Calu3 (cell line): ENCODE measurements at places on chromosomes 4 and X. TPM values are rescaled to one million over a fixed set of nuclear protein-coding genes. Genes with fewer than 3 reads are reported as not detected.
A peak's percentile ranks its signal among the peaks of the same experiment; 100 is the strongest.

- H3K36me3 ChIP-seq, result no peaks in the 10 kb centered on the region
- DNase-seq, result no peak
- H3K27ac ChIP-seq, result no peak overlapping the region
- no peaks in the 10 kb centered on the region for H3K4me1 ChIP-seq
These were observed 233.6 kb upstream of the RPS6KA3 start for GRCh38 chrX:20500171-20500865.

- H3K27ac ChIP-seq, result no peak overlapping the region
- DNase-seq, result no peak
- no peaks in the 10 kb centered on the region for H3K27me3 ChIP-seq
- no peak overlapping the region for H3K4me3 ChIP-seq
- no peaks in the 10 kb centered on the region for H3K4me1 ChIP-seq
These were observed 38.2 kb upstream of the VEGFC start for GRCh38 chr4:176830971-176831370.

DNA sequence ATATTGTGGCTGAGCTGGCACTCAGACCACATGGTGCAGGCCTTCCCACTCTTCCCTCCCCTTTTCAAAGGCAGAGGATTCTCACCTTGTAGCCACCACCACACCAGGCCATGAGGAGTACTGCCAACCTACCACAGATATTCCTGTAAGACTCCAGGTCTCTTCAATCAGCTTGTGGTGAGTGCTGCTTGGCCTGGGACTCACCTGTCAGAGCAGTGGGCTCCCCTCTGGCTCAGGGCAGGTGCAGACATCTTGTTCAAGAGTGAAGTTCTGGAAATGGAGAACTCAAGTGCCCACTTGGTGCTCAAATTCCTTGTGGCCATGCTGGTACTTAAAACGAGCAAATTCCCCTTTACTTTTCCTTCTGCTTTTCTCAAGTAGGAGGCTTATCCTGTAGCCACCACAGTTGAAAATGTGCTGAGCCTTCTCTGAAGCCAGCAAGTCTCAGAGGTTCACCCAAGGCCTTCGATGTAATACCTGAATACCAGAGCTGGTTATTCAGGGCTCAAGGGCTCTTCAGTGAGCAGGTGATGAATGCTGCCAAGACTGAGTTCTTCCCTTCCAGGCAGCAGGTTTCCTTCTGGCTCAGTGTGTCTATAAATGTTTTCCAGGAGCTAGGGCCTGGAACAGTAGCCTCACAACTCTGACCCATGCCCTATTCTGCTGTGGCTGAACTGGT is 212.9 kb downstream of the TEX13C start:
- no peaks in the 10 kb centered on the region for H3K4me1 ChIP-seq
- no peaks in the 10 kb centered on the region for H3K27me3 ChIP-seq
- H3K27ac ChIP-seq, result no peak overlapping the region

DNA sequence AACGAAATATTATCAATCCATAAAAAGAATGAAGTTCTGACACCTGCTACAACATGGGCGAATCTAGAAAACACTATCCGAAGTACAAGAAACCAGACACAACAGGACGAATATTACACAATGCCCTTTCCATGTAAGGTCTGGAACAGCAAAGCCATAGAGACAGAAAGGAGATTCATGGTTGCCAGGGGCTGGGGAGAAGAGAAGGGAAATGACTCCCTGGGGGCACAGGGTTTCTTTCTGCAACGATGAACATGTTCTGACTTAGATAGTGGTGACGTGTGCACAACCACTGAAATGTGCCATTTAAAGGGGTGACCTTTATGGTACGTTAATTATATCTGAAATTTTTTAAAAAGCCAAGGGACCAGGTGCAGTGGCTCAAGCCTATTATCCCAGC is 28.3 kb downstream of the GPR143 start:
- H3K36me3 ChIP-seq, result no peaks in the 10 kb centered on the region
- no peak for DNase-seq
- H3K27me3 ChIP-seq, result no peaks in the 10 kb centered on the region
- H3K4me3 ChIP-seq, result no peak overlapping the region
- H3K27ac ChIP-seq, result no peak overlapping the region
- H3K4me1 ChIP-seq, result no peaks in the 10 kb centered on the region

DNA sequence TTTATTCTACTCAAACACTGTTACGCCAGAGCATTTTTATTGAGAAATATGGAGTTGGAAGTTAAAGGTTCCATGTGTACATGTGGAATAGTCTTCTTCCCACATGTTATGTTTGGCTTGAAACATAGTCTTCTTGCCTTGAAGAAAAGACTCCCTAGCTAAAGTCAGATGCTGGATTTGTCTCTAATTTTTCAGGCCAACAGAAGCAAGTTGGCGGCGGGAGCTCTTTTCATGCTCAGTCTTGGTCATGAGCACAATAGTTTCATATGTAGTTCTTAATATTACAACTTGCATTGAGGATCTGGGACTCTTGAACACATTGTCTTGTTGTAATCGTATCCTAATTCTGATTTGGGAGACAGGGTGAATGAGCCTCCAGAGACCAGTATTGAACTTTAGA is 19.4 kb downstream of the SEPTIN11 start:
- peaks cover 6% of the 10 kb centered on the region for H3K36me3 ChIP-seq
- H3K4me3 ChIP-seq, result no peak overlapping the region
- no peak for DNase-seq
- H3K27me3 ChIP-seq, result no peaks in the 10 kb centered on the region
- no peak overlapping the region for H3K27ac ChIP-seq

DNA sequence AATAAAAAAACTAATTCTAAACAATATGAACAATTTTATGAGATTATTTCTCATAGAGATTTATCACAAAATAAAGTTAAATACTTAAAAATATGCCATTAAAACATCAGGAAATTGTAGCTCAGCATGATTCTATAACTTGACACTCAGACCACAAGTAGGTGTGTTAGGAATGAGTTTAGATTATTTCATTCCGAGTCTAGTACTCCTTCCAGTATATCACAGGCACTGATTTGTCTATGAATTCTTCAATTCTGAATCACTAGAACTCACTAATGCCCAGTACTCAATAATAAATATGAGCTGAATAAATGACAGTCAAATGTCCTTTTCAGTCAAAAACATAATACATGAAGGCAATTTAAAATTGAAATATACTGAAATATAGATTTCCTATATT is 22.2 kb downstream of the BOD1L1 start:
- DNase-seq, result no peak
- peaks cover 16% of the 10 kb centered on the region for H3K36me3 ChIP-seq

- no peak overlapping the region for H3K4me3 ChIP-seq
- H3K36me3 ChIP-seq, result no peaks in the 10 kb centered on the region
- no peak for DNase-seq
- H3K27ac ChIP-seq, result no peak overlapping the region
These were observed 7.3 kb upstream of the DHRSX start for GRCh38 chrX:2507904-2508627.

DNA sequence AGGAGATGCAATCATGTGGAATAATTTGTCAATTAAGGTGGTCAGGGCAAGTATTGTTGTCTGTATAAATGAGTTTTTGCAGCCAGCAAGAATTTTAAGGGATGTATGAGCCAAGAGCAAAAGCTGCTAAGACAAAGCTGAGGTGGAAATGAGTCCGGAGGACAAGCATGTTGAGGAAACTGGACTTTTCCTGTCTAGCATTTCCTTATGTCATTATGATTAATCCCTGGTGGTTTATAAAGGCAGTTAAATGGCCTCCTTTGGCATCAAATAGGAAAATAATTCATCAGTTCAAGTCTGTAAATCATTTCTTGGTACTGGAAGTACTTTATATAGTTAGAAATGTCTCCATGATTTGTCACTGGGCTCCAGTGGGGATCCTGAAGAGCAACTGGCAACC is 61.6 kb upstream of the TEX13A start:
- H3K4me1 ChIP-seq, result no peaks in the 10 kb centered on the region
- no peaks in the 10 kb centered on the region for H3K27me3 ChIP-seq
- H3K36me3 ChIP-seq, result no peaks in the 10 kb centered on the region
- DNase-seq, result no peak
- no peak overlapping the region for H3K27ac ChIP-seq

- no peak overlapping the region for H3K27ac ChIP-seq
- H3K4me3 ChIP-seq, result no peak overlapping the region
- H3K4me1 ChIP-seq, result peaks cover 11% of the 10 kb centered on the region
These were observed 92.2 kb upstream of the TRIM2 start for GRCh38 chr4:153112041-153112441.

DNA sequence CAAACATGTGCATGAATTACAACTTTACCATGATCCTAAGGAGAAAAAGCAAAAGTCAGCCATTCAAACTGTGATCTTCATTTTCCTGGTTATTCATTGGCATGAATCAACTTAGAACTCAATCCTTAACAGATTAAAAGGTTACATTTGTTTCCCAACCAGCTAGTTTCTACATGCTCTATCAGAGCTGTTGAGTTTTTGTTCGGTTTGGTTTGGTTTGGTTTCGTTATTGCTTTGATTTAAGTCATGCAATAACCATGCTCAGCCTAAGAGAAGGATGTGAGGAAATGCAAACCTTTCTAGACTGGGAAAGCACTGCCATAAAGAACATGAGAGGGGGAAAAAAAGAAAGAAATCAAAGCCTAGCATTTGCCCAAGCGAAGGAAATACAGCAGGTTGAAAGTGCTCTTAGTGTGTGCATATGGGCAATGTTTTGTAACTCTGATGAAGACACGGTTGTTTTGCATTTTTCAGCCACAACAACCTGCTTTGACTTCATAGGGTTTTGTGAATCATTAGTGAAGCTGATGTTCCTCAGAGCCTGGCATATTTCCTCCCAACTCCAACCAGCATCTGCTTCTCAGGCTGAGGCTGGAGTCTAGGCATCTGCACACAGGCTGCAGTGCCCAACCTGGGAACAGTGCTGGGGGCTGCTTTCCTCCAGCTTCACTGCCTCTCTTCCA is 234.3 kb downstream of the ZNF674 start:
- no peak for DNase-seq
- peak overlapping the region; percentile 52 for H3K27ac ChIP-seq
- H3K4me3 ChIP-seq, result peak overlapping the region; percentile 44
- H3K4me1 ChIP-seq, result peaks cover 15% of the 10 kb centered on the region

GRCh38 chr4:175480404-175480803 is 331.7 kb downstream of the GPM6A start:
- no peak overlapping the region for H3K27ac ChIP-seq
- no peak overlapping the region for H3K4me3 ChIP-seq
- H3K27me3 ChIP-seq, result no peaks in the 10 kb centered on the region

Gene GRIA3
- not detected in 2 replicates for total RNA-seq

- H3K36me3 ChIP-seq, result no peaks in the 10 kb centered on the region
- no peak overlapping the region for H3K4me3 ChIP-seq
- no peaks in the 10 kb centered on the region for H3K4me1 ChIP-seq
These were observed 1068.5 kb downstream of the PCDH7 start for GRCh38 chr4:31788676-31789075.
